Stimulated activated CD4-positive, alpha-beta T cell treated with anti-CD3 and anti-CD28 coated beads, Interleukin-12 subunit alpha, Interleukin-12 subunit beta, amount 100 ng/mL, for 4 hours (primary cell): ENCODE measurements at places on chromosomes 12 and 14.
A peak's percentile ranks its signal among the peaks of the same experiment; 100 is the strongest.

GRCh38 chr12:45017916-45018315 lies 33.0 kb downstream of the DBX2 start:
- DNase-seq = no peak

DNA sequence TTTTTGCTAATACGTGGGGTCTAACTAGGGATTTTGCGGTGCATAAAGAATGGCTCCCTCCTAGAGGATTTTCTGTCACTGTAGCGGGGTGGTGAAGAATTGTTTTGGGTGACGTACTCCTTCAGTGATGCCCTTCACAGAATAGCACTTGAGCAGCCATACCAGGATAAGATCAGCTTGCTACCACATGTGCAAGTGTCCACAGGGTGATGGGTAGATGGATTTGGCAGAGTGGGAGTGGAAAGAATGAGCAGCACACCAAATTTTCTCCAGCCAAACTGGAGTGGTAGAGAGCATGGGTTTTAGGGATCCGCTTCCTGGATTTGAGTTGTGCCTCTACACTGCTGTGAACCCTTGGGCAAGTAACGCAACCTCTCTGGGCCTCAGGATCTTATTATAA lies 2.3 kb downstream of the TCP11L2 start:
- no peak for DNase-seq

DNA sequence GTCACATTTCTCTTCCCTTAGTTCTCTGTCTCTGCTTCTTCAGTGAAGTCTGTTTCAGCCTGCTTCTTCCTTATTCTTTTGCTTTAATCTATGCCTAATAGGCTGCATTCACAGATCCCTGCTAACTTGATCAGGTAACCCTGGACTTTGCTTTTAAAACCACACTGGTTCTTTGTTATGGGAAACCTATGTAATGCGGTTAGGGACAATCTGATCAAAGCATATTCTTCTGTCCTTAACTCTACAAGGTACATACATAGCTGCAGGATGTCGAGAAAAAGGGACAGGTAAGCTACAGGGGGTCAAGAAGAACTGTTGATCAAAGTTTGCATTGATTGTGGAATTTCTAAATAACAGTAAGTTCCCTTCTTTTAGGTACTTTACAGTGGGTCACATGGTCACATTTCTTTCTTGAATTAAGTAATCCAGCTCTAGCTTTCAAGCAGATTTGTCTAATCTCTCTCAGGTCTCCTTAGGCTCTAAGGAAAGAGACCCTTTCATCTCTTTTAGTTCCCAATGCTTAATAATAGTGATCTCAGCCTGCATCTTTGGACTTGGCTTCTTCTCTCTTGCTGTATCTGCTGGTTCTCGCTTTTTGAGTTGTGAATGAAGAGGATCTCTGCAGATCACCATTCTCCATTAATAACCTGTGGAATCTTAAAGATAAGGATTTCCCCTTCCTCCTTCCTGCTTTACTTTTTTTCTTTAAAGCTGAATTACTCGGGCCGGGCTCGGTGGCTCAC lies 3.8 kb downstream of the COPZ1 start:
- no peak for DNase-seq

- DNase-seq = no peak
These were observed 276.2 kb upstream of the ATP2B1 start for GRCh38 chr12:89984846-89985245.

- no peak for DNase-seq
These were observed 302.0 kb downstream of the TRHDE start for GRCh38 chr12:72574138-72574537.

- peak; percentile 39 for DNase-seq
These were observed 467 bp upstream of the JAG2 start for GRCh38 chr14:105168979-105169507.

GRCh38 chr14:72665259-72665658 lies 228.6 kb downstream of the DPF3 start:
- DNase-seq = no peak

DNA sequence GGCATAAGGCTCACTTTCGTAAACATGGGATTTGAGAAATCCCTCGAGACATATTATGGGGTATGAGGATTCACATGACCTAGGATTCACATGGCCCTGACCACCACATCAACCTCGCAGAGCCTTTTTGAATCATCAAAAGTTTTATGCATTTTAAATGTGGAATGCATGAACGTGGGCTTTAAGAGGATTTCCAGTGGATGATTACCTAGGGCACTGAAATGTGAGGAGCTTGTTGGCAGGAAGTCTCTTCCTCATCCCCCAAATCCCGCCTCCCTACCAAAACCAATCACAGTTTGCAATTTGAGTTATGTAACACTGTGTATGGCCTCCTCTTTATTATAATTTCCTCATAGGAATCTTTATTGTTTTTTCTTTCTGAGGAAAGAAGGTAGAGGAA lies 659.6 kb upstream of the TBX3 start:
- no peak for DNase-seq

DNA sequence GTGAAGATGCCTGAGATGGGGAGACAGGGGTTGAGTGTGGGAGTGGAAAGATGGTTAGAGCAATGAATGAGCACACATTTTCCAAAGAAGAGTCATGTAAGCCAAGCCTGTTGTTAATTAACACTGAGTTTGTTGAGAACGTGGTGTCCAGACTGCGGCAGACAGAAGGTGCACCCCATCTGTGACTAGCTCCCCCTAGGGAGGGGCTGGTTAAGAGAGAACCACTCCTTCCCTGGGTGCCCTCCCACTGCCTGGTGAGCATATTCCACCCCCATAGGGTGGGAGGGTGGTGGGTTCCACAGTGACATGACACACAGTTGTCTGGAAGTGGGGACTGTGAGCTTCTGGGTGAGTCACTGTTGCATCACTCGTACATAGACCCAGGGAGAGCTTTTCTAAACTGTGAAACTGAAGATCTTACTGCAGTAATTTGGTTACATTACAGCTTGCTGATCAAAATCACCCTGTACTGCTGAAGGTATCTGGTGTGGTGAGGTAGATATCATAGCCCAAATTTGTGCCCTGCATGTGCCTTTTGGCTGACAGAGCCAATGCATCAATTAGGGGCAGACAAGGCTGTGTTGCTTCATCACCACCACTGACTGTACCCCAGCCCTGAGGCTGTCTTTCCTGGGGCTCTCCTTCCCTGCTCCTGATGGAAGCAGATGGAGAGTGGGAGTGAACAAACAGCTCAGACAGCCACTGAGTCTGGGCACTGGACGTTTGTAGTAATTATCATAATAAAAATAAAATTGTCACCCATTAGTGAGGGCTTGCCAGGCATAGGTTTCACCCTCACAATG lies 150.9 kb downstream of the EMP1 start:
- DNase-seq = peak; percentile 26

DNA sequence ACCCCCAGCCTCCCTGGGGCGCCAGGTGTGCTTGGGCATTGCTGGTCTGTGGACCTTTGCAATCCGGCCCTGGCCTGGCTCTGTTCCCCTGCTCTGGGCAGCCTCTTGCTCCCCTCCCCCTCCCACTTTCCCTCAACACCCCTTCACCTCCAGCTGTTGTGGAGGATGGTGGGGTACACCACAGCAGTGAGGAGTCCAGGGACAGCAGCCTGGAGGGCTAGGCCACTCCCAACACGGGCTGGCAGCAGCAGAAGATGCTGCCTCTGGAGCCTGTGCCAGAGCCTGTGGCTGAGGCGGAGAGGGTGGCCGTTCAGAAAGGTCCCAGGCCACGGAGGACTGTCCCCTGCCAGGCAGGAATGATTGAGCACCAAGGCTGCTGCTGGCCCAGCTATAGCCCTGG lies 7.6 kb downstream of the ZBTB42 start:
- no peak for DNase-seq

DNA sequence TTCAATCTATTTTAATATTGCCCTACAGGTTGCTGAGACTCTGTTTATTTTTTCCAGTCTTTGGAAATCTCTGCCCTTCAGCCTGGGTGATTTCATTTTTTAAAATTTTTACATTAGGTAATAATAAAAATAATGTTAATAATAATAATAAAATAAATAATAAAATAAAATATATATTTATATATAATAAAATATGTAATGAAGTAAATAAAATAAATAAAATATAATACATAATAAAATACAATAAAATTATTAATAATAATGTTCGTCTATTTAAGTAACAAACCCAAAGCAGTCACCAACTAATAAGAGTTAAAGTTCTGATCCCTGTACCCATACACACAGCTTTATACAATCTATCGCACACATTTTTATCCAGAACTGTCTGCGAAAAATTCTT lies 130.5 kb downstream of the SEC23A start:
- DNase-seq = no peak

GRCh38 chr12:47773858-47774580 lies 981 bp downstream of the SLC48A1 start:
- DNase-seq = no peak

GRCh38 chr12:11684811-11685210 lies 35.3 kb downstream of the ETV6 start:
- no peak for DNase-seq

GRCh38 chr14:91059576-91060350 lies 678 bp downstream of the RPS6KA5 start:
- peak; percentile 52 for DNase-seq

GRCh38 chr14:92425101-92425500 lies 88.5 kb upstream of the RIN3 start:
- no peak for DNase-seq

DNA sequence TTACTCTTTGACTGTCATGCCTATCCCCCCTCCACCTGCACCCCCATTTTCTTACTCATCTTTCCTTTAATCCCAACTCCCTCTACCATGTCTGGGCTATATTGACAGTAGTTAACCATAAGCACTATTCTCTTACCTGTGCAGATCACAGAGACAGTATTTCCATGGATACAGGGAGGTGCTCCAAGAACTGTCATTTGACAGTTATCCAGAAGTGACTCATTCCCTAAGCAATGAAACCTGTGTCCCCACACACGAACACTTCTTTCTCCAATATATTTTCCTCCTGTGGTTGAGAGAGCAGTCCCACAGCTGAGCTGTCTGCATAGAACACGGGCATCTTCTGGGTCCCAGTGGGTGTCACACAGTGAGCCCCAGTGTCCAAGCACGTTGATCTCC lies 68.8 kb downstream of the CD163L1 start:
- DNase-seq = no peak

- no peak for DNase-seq
These were observed 85.4 kb downstream of the LRRK2 start for GRCh38 chr12:40310211-40310610.

DNA sequence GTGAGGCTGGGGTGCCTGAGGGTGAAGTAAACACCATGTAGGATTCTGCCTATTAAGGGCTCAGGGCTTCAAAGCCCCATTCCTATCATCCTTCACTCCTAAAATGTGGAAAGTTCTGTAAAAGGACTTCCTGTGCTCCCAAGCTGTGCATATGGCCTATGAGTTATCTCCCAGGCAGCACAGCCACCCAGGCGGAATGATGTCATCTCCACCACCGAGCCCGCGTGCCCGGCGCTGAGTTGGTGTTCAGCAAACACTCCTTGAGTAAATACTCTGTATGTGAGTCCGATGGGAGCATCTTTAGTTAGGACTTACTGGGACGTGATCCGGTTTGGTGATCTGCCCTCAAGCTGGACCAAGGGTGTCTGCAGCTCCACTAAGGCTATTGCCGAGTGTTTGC lies 437.3 kb downstream of the MED13L start:
- DNase-seq = no peak

- no peak for DNase-seq
These were observed 11.0 kb downstream of the PAPLN start for GRCh38 chr14:73248108-73248868.

DNA sequence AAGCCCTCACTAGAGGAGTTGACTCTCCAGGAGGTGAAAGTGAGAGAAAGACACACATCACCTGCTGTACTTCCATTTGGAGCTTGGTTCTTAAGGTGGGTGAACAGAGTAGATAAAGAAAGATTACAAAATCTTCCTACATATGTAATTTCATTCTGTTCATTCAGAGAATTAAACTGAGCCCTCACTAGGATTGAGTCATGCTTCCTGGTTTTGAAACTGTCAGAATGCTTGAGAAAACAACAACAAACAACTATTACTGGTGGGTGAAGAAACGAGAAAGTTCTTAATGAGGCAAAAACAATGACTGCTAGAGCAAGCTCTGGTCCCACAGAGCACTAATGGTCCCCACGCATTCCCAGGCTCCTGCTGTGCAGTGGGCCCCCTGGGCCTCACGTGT lies 841.7 kb downstream of the VRK1 start:
- no peak for DNase-seq

- DNase-seq = no peak
These were observed 1.2 kb downstream of the PIK3C2G start for GRCh38 chr12:18262514-18262913.

GRCh38 chr12:6560501-6561205 lies 4.8 kb upstream of the IFFO1 start:
- no peak for DNase-seq

DNA sequence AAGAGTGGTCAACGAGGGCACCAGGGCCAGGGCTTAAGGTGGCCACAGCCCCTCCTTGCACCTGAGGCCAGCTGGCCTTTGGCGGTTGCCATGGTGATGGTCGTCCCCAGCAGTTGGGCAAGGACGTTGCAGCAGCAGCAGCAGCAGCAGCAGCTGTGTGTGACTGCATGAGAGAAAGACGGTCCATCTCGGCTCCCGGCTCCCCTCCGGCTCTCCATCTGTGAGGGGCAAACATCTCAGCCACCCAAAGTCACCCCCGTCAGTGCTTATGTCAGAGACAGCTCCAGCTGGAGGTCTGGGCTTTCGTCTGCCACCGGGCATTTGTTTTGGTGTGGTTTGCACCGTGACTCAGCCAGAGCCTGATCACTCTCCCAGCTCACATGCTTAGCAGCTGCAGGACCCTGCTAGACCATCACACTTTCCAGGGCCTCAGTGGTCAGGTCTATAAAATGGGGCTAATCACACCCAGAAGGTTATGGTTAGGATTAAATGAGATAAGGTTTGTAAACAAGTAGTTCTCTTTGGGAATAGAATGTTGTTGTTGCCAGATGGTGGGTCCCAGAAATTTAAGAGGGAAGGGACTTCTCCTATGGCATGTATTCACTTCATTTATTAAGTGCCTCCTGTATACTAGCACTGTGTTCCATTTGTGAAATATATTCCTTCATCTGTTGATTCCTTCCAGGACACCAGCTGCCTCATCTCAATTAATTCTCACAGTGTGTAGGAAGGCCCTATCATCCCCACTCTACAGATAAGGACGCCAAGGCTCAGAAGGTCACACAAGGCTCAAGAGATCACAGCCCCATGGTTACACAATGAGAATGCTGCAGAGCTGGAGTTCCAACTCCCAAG lies 212.6 kb upstream of the LHX5 start:
- DNase-seq = no peak

- DNase-seq = no peak
These were observed 256.8 kb upstream of the DDHD1 start for GRCh38 chr14:53409969-53410368.
